ENCODE measurements at places on chromosomes 12 and 14. TPM values are rescaled to one million over a fixed set of nuclear protein-coding genes. Genes with fewer than 3 reads are reported as not detected.

Gene PAPLN
- 3.0 TPM for total RNA-seq

- no peak for DNase-seq
Observed at GRCh38 chr12:14970473-14970872, 2.4 kb upstream of the PDE6H start.

GRCh38 chr14:75247286-75247922 lies 31.2 kb upstream of the FOS start:
- no peak for DNase-seq

GRCh38 chr12:81231574-81232368 lies 153.9 kb downstream of the ACSS3 start:
- no peak for DNase-seq

Gene NXPH4
- 10.6 TPM for total RNA-seq

GRCh38 chr12:45214071-45214470 lies 1.8 kb upstream of the ANO6 start:
- no peak for DNase-seq

DNA sequence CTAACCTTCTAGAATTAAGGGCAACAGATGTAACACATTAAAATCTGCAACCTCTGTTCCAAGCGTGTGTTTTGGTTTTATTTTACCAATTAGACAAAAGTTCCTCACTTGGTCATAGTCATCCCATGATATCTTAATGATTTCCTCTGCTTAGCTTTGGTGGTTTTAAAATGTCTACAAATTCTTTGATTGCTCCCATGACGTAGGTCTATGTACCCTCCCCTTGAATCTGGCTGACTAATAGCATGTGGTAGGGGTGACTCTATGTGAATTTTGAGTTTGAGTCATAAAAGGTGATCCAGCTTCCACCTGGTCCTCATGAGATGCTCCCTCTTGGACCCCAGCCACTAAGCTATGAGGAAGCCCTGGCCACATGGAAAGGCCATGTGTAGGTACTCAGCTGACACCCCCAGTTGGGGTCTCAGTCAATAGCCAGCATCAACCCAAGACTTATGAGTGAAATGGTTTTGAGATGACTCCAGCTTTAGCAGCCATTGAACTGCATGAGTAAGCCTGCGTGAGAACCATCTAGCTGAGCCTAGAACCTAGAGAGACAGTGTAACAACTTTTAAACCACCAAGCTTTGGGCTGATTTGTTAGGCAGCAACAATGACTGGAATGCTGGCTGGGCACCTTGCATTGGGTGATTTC lies 247.1 kb downstream of the MSRB3 start:
- no peak for DNase-seq

DNA sequence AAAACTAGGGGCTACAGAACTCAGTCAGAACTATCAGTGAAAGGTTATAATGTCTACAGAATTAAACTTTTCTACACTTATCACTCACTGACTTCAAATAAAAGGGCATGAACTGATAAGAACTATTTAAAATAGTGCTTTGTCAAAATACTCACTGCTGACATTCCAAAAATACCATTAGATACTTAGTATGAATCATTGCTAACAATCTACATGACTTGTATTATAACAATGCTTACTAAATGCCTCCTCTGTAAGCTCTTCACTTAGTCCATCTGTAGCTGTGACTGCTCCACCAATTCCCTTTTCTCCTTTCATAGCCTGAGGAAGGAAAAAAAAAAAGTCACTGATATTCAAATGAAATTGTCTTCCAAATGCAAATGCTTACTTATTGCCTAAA lies 17.0 kb downstream of the NFYB start:
- no peak for DNase-seq

- no peak for DNase-seq
Observed at GRCh38 chr12:130788515-130788914, 50.5 kb downstream of the STX2 start.

Gene GTF2H3
- 45.6 TPM for total RNA-seq

DNA sequence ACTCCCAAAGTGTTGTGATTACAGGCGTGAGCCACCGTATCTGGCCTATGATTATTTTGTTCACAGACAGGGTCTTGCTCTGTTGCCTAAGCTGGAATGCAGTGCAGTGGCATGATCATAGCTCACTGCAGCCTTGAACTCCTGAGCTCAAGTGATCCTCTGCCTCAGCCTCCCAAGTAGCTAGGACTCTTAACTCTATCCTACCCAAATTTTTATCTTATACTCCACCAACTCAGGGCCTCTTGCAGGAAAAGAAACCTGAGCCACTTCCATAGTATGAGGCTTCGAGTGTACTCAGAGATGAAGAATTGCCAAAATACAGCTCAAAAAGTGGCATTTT lies 828 bp downstream of the MMAB start:
- no peak for DNase-seq

Gene PUS1
- total RNA-seq = 65.6 TPM

Gene LIN7A
- total RNA-seq = 16.2 TPM

Gene TDRD9
- total RNA-seq = not detected

GRCh38 chr12:91413581-91414546 lies 231.2 kb upstream of the DCN start:
- no peak for DNase-seq

DNA sequence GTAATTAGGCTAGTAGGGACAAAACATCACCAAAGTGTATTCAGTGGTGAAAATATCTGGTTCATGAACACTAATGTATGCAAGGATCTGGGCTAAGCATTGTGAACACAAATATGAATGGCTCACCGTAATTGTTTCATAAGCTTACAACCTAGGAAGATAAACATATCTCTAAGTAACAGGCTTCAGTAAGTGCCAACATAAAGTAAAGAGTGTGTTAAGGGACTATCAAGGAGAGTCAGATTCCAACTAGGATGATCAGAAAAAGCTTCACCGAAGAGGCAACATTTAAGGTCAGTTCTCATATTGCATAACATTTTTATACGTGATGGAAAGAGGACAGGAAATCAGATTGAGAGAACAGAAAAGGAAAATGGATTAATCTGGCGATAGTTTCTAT lies 29.4 kb downstream of the ABCC9 start:
- DNase-seq = no peak

DNA sequence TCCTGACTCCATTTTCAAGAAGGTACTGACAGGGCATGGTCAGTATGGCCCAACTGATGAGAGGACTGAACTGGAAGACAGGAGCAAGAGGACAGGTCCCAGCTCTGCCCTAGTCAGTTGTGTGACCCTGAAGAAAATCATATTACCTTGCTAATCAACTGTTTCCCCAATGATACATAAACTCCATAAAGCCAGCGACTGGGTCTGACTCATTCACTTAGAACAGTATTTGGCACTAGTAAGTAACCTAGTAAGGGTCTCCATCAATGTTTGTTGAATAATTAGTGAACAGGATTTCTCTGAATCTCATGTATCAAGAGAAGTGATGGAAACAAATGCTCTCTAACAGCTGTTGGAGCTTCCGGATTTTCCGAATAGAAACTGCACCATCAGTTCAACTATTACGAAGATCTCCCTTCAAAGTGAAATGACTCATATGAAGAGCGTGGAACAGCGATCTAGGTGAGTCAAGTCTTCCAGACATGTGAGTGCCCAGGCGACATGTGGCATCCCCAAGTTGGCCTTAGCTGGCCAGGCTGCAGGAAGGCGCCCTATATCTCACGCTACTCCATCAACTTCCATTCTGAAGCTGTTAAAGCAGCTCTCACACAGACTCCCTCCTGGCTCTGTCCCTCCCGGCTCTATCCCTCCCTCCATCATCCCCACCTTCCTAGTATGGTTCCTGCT lies 94.5 kb downstream of the TTC7B start:
- no peak for DNase-seq

DNA sequence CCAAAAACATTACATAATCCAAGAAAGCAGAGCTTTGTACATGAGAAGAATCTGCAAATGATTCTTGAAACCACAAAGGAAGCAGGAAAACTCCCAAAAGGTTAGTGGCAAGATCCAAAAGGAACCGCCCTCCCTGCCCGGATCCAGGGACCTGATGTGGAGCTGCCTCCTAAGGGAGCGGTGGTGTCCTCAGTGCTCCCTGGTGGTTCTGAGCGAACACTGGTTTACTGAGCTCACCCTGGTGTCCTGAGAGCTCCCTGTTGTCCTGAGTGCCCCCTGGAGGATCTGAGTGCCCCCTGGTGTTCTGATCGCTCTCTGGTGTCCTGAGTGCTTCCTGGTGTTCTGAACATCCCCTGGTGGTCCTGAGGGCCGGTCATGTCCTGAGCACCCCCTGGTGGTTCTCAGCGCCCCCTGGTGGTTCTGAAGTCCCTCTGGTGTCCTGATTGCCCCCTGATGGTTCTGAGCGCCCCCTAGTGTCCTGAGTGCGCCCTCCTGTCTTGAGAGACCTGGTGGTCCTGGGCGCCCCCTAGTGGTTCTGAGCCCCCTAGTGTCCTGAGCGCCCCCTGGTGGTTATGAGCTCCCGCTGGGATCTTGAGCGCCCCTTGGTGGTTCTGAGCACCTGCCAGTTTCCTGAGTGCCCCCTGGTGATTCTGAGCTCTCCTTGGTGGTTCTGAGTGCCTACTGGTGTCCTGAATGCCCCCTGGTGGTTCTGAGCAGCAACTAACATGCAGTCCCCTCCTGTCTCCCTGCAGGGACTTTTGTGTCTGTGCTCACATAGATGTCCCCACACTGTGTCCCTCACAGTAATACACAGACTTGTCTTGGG lies 891.1 kb downstream of the TMEM121 start:
- DNase-seq = peak; percentile 54

GRCh38 chr12:109294286-109294796 lies 14.7 kb downstream of the FOXN4 start:
- DNase-seq = no peak

DNA sequence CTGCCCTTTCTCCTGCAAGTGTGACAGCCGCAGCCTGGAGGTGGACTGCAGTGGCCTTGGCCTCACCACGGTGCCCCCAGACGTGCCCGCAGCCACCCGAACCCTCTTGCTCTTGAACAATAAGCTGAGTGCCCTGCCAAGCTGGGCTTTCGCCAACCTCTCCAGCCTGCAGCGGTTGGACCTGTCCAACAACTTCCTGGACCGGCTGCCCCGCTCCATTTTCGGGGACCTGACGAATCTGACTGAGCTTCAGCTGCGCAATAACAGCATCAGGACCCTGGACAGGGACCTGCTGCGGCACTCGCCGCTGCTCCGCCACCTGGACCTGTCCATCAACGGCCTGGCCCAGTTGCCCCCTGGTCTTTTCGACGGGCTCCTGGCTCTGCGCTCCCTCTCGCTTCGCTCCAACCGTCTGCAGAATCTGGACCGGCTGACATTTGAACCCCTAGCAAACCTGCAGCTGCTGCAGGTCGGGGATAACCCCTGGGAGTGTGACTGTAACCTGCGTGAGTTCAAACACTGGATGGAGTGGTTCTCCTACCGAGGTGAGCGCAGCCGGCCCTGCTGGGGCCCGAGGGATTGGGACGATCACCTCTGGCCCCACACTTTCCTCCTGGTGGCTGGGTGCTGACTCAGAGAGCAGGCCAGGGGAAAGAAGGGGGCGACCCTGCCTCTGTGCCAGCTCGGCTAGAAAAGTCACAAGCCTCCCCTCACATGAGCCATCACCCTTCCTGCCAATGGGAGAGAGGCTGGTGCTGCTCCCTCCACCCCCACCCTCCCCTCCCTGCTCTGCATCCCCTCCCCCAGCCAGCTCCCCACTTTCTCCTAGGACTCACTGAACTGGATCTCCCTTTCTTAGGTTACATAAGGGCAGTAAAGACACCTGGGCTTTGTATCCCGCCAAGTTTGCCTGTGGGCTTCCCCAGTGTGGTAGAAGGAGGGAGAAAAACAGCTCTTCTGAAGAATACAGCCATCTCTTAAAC lies 10.9 kb downstream of the LRTM2 start:
- peak; percentile 94 for DNase-seq

GRCh38 chr12:51270067-51270950 lies at the start of gene SMAGP:
Gene SMAGP (minus strand): TSS chr12:51270415. CDS start chr12:51269278, 1,137 bp downstream.
- peak; percentile 94 for DNase-seq

GRCh38 chr12:57476162-57476992 lies 3.3 kb downstream of the ARHGAP9 start:
- DNase-seq = no peak

Gene PLBD1
- 21.1 TPM for total RNA-seq

Gene DIO2
- total RNA-seq = 3.4 TPM

- no peak for DNase-seq
Observed at GRCh38 chr12:9198012-9198411, 10.2 kb downstream of the PZP start.

Gene LRRC9
- 1.2 TPM for total RNA-seq

- DNase-seq = no peak
Observed at GRCh38 chr12:108317308-108318234, 21.5 kb downstream of the CMKLR1 start.

- no peak for DNase-seq
Observed at GRCh38 chr12:51886021-51886710, 1.7 kb upstream of the ANKRD33 start.

- DNase-seq = no peak
Observed at GRCh38 chr12:50720085-50720484, 43.8 kb upstream of the ATF1 start.

DNA sequence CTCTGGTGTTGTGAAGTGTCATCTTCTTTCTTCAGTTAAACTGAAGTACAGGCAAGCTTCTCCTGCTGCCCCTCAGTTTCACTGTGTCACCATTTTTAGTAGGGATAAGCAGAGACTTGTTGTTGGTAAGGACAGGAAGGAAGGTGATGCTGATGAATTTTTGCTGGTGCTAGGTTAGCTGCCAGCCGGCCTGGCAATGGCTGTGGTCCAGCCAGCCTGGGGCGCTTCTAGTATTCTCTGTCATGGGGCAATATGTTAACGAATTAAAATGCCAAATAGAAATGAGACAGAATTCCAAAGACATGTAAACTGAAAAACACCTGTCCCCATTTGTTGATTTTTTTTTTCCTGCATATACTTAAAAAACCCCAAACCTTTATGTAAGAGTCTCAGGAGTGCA lies 602.9 kb downstream of the DIO2 start:
- DNase-seq = no peak

GRCh38 chr14:56759094-56759493 lies 51.2 kb downstream of the OTX2 start:
- no peak for DNase-seq

Gene PTPRB
- 0.73 TPM for total RNA-seq

DNA sequence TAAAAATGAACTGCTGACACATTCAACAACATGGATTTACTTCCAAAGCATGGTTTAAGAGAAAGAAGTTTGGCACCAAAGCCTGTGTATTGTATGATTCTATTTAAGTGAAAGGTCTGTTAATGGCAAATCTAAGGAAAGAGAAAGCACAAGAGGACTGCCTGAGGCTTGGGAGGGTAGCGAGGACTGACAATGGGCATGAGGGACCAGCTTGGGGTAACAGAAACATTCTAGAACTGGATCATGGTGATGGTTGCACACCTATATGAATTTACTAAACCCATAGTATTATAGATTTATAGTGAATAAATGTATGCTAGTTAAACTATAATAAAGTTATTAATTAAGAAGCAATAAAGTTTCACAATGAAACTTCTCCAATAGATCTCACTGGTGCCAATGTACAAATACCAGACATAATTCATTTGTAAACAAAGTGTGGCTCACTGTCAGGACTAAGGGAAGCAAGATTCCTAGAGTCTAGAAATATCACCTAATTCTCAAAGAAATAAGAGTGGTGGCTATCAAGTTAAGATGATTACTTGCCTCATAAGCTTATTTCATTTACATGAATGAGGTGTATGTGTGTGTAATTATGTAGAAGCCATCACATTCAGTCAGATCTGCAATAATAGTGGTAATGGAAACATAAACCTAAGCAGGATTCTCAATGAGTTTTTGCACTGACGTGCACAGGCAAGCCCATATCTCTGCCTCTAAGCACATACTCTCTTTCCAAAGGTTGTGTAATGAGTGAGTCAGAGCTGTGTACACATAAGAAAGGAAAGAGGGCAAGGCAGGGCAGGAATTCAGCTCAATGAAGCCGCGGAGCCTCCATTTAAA lies 353.4 kb downstream of the KCNH5 start:
- DNase-seq = peak; percentile 84

GRCh38 chr14:68099495-68100045 lies 280.0 kb downstream of the RAD51B start:
- DNase-seq = no peak

Gene CACNA2D4
- total RNA-seq = 2.0 TPM

Gene TMEM253
- total RNA-seq = 0.98 TPM

All from Caco-2 (cell line).